Astrocyte (in vitro differentiated cells and primary cell): ENCODE measurements at places on chromosomes 6 and 20. TPM values are rescaled to one million over a fixed set of nuclear protein-coding genes. Genes with fewer than 3 reads are reported as not detected.

TREM2 gene
- not detected in 2 replicates for total RNA-seq

TBX18 gene
- 12.2 and 12.5 TPM in 2 replicates for total RNA-seq

TRIM15 gene
- not detected in 2 replicates for total RNA-seq

ADGB gene
- total RNA-seq: not detected in 2 replicates

UBD gene
- total RNA-seq: 9.9 and 13.2 TPM in 2 replicates

CEP57L1 gene
- total RNA-seq: 17.5 and 18.6 TPM in 2 replicates

HLA-DRB1 gene
- 0.93 and 1.5 TPM in 2 replicates for total RNA-seq

RIPOR3 gene
- 0.29 and 0.39 TPM in 2 replicates for total RNA-seq

SNHG17 gene
- total RNA-seq: 34.2 and 39.3 TPM in 2 replicates

SLX4IP gene
- 4.7 and 5.3 TPM in 2 replicates for total RNA-seq

PPP1R16B gene
- total RNA-seq: 0.41 and 0.68 TPM in 2 replicates

GDAP1L1 gene
- total RNA-seq: 0.64 and 0.77 TPM in 2 replicates

SLC4A11 gene
- total RNA-seq: 3.9 and 6.6 TPM in 2 replicates

C20orf144 gene
- 0.16 TPM in 1 of 2 replicates, not detected in the other for total RNA-seq

PDE10A gene
- total RNA-seq: 5.4 and 7.4 TPM in 2 replicates

VSX1 gene
- not detected in 2 replicates for total RNA-seq

POPDC3 gene
- total RNA-seq: 8.6 and 9.1 TPM in 2 replicates

TREML2 gene
- total RNA-seq: not detected in 2 replicates

BPIFB1 gene
- not detected in 2 replicates for total RNA-seq

PRL gene
- not detected in 2 replicates for total RNA-seq

KIAA1755 gene
- total RNA-seq: 0.77 and 1.1 TPM in 2 replicates

LY6G6F gene
- not detected in 2 replicates for total RNA-seq
